NCI-H2227 treated with DMSO at 0.1 percent for 48 hours (cell line): ENCODE measurements at places on chromosomes 5 and 9.

DNA sequence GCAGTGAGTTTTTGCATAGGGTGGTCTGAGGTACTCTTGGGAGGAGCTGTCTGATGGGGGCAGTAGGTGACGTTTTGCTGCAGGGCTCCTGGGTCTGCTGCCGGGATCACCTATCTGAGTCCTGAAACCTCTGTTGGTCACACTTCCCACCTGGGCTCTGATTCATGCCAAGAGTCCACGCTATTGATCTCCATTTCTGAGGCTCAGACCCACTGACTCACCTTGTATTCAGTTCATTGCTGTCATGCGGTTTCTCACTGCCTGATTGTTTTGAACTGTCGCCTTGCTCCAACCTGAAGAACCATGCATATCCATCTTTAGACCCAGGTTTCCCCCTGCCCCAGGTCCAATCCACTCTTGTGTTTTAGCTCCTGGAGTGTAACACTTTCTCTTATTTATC lies 101.3 kb downstream of the NPR3 start:
- no peak for DNase-seq

DNA sequence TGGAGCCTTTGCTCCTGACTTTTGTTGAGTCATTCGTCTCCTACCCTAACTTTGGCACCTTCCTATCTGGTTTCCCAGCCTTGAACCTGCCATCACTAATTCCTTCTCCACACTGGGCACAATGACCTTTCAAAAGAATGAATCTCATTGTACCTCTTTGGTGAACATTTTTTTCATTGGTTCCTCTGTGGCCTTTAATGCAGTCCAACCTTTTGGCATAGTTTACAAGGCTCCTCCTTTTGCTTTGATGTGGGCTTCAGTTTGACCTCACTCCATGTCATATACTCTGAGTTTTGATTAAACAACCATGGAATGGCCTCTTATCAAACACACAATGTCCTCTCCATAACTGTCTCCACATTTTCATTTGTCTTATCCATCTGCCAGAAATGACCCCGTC lies 14.5 kb upstream of the ROPN1L start:
- DNase-seq = no peak

DNA sequence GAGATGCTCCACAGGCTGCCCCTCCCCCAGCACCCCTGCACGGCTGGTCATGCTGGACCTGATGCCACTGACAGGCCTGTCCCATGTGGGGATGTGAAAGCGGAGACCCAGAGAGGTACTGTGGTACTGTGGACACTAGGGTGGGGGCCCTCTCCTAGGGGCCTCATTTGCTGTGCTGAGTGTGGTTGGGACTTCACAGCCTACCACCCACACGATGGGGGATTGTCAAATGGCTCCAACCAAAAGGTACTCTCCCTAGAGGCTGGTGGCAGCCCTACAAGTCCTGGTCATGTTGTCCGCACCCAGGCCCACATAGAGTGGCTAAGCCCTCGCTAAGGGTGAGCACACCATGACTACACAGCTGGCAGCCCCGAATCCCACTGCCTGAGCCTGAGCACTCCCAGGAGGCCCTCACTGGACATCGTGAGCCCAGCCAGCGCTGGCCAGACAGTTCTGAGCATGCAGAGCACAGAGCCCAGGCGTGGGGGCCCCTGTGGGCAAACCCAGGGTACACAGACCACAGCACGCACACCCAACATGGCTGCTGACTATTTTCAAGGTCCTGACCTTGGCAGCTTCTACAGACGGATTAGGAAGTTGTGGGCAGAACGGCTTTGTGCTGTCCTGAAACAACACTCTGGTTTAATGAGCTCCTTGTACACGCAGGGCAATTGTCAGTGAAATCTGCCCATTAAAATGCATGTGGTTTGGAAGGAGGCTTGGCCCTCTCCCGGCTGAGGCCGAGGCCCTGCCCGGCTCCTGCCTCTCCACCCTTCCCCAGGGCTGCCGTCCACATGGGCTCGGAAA lies 214.1 kb downstream of the HSPA4 start:
- no peak for DNase-seq

- DNase-seq = no peak
These were observed 334.6 kb downstream of the MED10 start for GRCh38 chr5:6043491-6044310.

DNA sequence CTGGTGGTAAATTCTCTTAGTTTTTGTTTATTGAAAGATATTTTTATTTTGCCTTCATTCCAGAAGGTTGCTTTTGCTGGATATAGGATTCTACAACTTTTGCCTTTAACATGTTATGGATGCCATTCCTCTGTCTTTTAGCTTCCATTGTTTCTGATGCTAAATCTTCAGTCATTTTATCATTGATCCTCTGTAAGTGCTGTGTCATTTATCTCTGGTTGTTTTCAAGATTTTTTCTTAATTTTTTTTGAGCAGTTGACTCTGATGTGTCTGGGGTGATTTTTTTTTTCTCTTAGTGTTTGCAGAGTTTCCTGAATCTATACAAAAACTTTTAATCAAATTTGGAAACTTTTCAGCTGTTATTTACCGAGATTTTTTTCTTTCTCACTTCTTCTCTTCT lies 6.4 kb downstream of the CARD6 start:
- no peak for DNase-seq

DNA sequence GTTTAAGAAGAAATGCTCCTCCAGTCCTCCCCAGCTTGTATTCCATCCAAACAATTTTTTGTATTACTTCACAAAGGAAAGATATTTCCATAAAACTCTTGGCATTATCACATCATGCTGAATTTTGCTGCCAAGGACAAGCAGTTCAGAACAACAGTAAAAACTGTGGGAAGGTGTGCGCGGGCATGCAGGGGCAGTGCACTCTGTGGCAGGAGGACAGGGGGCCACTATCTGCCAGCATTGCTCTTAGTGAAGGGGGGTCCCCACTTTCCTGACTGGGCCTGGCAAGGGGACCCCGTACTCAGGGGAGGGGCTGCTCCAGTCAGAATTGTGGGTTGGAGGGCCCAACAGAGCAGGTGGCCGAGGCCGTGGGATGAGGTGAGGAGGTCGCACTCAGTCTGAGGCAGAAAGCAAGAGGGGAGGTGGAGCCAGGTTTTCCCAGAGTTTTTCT lies 32.8 kb downstream of the ANGPTL2 start:
- DNase-seq = no peak

DNA sequence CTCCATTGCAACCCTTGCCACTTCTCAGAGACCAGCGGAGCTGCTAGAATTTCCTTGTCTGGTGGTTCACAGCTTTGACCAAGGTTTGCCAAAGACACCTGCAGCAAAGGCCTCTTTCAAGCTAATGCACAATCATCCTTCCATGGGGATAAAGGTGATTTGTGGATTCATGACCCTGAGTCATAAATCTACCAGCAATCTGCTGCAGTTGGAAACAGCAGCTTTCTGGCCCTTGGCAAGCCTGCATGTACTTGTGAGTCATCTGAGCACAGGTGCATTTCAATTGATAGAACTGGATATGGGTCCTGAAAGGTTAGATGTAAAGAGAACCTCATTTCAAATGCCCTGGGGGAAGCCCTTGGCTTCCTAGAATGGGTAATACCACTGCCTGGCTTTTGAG lies 21.6 kb upstream of the TCF7 start:
- DNase-seq = no peak

GRCh38 chr5:38528162-38528703 lies 28.2 kb downstream of the LIFR start:
- no peak for DNase-seq

DNA sequence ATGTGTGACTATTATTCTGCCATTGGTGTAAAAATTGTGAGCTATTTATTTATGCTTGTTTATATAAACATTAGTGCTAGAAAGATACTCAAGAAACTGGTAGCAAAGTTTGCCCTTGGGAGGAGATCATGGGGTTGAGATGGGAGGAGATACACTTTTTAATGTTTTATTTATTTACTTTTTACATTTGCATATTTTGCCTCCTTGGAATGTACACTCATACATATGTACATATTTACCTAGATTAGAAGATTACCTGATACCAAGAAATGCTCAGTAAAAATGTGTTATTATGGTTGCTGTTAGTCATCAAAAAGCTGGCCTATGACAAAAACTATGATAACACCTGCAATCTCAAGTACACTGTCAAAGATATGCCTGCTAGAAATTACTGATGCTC lies 195.2 kb downstream of the KCTD16 start:
- no peak for DNase-seq

GRCh38 chr9:79682076-79682736 lies 110.4 kb downstream of the TLE4 start:
- no peak for DNase-seq

- no peak for DNase-seq
These were observed 10.6 kb upstream of the MEGF9 start for GRCh38 chr9:120724757-120725400.

- DNase-seq = no peak
These were observed 1778.8 kb upstream of the CDH6 start for GRCh38 chr5:29414681-29415080.

- DNase-seq = no peak
These were observed 57.3 kb upstream of the SLC28A3 start for GRCh38 chr9:84397822-84398221.

DNA sequence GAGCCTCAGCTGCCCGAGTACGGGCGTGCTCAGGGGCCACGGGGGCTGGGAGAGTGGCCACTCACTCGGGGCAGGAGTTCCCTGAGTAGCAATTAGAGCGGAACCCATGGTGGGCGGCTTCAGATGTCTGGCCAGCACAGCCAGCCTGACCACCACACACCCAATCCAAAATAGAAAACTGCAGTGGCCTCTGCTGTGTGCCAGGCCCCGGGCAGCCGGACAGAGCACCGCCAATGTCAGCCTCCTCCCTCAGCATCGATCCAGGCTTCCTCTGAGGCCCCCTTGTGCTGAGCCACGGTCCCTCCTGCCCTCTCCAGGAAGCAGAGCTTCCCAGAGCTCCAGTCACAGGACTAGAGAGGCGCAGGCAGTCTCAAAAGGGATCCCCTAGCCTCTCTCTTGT lies 2.7 kb downstream of the ADAMTS2 start:
- no peak for DNase-seq

DNA sequence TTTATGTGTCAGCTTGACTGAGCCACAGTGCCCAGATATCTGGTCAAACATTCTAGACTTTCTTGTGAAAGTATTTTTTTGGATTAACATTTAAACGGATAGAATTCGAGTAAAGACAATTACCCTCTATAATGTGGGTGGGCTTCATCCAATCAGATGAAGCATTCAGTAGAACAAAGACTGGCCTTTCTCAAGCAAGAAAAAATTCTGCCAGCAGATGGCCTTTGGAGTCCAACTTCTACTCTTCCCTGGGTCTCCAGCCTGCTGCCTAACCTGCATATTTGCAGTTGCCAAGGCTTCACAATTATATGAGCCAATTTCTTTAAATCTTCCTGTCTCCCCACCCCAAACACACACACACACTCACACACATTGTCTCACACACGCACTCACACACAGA lies 86.4 kb downstream of the MED10 start:
- peak; percentile 28 for DNase-seq

DNA sequence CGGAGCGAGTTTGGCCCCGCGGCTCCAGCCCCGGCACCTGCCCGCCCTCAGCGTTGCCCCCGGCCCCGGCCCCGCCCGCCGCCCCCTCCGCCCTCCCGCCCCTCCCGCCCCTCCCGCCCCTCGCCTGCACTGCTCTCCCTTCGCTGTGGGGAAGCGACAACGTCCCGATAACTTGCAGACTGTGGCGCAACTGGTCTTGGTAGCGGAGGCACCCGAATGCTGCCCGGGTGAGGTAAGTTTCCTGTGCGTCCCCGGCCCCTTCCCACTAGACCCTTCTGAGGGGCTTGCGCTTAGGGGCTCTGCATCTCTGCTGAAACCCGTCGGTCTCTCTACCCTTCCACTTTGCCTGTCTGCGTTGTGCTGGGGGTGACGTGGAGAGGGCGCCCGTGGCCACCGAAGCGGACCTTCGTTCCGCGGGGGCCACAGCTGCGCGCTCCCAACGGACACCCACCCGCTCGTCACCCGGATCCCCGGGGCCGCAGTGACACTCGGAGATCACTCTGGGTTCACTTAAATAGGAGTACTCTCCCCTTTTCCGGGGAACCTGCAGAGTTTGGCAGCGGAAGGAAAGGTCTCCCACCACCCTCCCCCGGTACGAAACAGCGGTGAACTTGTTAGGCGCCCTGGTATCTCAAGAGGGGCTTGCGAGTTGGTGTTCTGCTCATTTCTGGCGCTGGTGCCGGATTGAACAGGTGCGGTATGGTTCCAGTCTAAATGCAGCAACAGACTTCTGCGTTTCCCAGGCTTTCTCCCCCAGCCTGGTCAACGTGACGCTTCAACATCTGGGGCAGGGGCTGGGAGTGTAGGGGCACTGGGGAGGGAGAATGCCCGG lies 707 bp downstream of the PIP5K1B start:
- no peak for DNase-seq

DNA sequence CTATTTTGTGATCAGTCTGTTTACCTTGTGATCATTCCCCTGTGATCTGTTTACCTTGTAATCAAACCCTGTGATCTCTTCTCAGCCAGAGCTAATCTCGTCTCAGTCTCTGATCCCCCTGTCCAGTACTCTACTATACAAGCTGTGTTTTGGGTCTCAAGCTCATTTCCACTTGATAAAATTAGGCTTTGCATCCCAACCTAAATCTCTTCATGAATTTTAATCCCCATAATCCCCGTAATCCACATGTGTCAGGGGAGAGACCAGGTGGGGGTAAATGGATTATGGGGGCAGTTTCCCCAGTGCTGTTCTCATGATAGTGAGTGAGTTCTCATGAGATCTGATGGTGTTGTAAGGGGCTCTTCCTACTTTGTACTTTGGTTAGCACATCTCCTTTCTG lies 157.2 kb downstream of the PRR16 start:
- no peak for DNase-seq

DNA sequence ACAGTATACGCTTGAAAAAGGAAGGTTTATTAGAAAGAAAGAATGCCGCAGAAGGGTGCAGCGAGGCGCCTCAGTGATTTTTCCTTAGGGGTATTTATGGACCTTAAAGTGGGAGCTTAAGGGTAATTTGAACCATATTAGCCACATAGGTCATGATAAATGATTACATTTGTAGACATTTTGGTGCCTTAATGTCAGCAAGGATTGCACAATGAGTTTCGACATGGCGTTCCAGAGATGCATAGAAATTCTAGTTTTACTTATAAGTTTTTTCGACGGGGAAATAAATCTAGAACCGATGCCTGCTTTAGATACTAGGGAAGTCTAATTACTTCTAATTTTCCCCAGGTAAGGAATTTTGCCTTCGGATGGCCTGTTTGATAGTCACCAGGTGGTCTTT lies 20.7 kb upstream of the PANK3 start:
- DNase-seq = no peak

GRCh38 chr9:135971111-135971766 lies 10.1 kb upstream of the UBAC1 start:
- DNase-seq = no peak

- no peak for DNase-seq
These were observed 554.0 kb upstream of the ARRDC3 start for GRCh38 chr5:91937121-91937520.

DNA sequence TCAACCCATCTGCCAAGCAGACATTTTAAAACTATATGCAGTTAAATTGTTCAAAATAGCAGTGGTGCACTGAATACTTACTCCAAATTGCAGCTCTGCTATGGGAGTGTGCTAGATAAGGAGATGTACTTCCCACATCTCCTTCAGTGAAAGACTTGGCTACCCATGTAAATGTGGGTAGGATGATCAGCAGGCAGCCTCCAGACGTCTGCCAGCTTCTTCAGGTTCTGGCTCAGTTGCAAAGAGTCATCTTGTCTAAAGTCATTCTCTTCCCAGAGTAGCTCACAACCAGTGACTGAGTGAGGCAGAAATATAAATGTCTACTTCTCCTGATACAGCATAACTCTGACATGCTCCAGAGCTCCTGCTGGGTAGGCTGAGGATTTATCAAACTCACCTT lies 1050.0 kb upstream of the CDH10 start:
- no peak for DNase-seq

- DNase-seq = no peak
These were observed 184.5 kb upstream of the FBN2 start for GRCh38 chr5:128722551-128722950.

GRCh38 chr9:134548618-134549017 lies 93.0 kb upstream of the COL5A1 start:
- no peak for DNase-seq
